ENCODE measurements at places on chromosomes 16 and 17. TPM values are rescaled to one million over a fixed set of nuclear protein-coding genes. Genes with fewer than 3 reads are reported as not detected.

- no peak for DNase-seq
Observed at GRCh38 chr16:75702242-75702641, 981 bp upstream of the DUXB start.

- no peak for DNase-seq
Observed at GRCh38 chr17:17849845-17850373, 13.1 kb upstream of the SREBF1 start.

CCDC144A gene
- total RNA-seq, result 2.6 TPM

DNA sequence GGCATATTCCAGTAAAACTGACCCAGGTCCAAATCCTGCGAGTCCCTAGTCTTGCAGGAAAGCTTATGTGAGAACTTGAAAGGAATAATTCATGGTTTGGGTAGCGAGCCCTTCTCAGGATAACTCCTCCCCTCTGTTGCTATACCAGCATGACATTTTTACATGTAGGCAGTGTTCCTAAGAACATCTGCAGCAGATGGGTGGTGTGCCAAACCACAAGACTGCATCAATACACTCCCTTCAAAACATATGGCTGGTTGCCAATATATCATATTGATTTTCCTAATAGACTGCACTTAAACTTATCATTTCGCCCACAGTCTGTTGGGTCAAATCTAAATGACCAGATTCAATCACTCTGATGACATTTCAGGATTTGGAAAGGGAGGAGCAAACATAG lies 19.9 kb downstream of the PSME3IP1 start:
- no peak for DNase-seq

DNA sequence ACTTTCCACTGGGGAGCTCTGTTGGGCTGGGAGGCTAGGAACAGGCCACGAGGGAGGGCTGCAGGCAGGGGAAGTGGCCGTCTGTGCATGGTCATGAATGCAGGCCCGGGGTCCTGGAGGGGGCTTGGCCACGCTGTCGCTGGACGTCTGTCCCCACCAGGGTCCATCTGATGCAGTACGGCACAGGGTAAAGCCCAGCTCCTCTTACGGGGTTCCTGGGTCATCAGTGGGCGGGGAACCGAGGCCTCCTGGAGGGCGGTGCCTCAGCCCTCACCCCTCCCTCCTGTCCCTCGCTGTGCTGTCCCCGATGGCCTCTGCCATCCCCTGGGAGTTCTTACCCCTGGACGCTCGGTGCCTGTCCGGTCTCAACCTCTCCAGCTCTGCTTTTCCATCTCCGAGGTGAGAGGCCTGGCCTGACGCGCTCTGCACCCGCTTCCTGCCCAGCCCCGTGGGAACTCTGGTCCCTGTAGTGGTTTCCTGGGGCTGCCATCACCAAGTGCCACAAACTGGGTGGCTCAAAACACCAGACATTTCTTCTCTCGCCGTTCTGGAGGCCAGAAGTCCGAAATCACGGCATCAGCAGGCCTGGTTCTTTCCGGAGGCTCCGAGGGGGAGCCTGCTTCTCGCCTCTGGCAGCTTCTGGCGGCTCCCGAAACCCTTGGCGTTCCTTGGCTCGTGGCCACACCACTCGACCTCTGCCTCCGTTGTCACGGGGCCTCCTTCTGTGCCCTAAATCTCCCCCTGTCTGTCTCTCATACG lies 182.8 kb downstream of the SEC14L1 start:
- no peak for DNase-seq

TBC1D3G gene
- total RNA-seq, result not detected

DNA sequence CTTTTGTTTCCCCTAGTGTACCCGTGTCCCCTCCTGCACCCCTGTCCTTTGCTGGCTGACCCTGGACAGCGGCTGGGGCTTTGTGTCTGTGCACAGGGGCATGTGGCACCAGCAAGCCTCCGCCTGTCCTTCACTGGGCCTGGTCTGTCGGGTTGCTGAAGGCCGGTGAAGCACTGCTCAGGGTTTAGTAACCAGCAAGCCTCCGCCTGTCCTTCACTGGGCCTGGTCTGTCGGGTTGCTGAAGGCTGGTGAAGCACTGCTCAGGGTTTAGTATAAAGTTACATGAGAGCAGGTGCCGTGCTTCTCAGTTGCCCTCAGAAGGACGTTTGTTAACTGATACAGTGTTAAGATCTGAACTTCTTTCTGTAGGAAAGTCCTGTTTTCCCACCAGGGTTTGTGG lies 33.8 kb downstream of the DEF8 start:
- DNase-seq, result no peak

DNA sequence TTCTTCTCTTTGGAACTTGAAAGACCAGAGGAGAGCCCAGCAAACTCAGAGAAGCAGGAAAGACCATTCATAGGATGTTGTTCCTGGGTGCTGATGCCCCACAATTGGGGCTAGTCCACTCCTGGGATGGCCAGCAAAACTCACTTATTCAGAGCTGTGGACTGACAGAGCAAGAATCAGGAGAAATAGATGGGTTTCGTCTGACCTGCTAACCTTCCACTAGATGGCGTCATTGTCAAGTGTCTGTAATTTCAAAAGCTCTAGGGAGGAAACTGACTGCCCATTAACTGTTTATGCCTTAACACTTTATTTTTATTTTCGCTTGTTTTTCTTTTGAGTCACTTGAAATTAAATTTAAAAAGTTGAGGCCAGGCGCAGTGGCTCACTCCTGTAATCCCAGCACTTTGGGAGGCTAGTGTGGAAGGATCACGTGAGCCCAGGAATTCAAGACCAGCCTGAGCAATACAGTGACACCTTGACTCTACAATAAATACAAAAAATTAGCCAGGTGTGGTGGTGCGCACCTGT lies 28.7 kb upstream of the MILR1 start:
- peak; percentile 52 for DNase-seq

GRCh38 chr17:4476017-4476416 lies 22.7 kb upstream of the SPNS2 start:
- DNase-seq, result no peak

ADAP2 gene
- 0.11 TPM for total RNA-seq

- DNase-seq, result peak; percentile 27
Observed at GRCh38 chr16:69709456-69710084, 16.8 kb downstream of the NQO1 start.

NOMO2 gene
- 327 TPM for total RNA-seq

DNA sequence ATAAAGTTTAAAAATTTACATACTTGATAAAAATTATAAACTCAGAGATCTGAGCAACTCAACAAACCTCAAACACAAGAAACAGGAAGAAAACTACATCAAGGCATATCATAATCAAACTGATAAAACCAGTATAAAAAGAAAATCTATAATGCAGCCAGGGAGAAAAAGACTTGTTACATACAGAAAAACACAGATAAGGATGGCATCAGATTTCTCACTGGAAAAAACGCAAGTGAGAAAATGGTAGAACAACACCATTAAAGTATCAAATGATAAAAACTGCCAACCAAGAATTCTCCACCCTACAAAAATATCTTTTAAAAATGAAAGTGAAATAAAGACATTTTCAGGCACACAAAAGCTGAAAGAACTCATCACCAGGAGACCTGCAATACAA lies 71.0 kb downstream of the CACNG1 start:
- no peak for DNase-seq

DNA sequence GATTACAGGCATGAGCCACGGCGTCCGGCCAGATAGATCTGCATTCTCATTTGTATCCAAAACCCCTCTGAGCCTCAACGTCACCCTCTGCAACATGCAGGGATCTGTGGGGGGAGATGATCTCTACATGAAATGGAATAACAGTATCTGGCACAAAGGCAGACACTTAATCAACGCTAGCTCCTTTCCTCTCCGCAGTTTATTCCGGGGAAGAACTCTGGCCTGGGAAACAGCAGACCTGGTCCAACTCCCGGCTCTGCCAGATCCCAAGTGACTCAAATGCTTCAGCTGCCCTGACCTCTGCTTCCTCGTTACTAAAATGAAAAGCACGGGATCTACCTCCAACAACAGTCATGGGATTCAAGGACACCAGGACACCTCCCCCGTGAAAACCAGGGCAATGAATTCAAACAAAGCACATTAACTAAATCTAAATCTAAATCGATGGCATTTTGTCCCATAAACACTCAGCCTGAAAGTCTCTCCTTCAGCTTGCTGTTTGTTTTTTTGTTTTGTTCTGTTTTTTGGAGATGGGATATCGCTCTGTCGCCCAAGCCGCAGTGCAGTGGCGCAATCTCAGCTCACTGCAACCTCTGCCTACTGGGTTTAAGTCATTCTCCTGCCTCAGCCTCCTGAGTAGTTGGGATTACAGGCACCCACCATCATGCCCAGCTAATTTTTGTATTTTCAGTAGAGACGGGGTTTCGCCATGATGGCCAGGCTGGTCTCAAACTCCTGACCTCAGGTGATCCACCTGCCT lies 78.2 kb downstream of the NXN start:
- DNase-seq, result peak; percentile 52

GRCh38 chr16:85162478-85163277 lies 50.4 kb upstream of the CIBAR2 start:
- DNase-seq, result no peak

MYLK3 gene
- 0.04 TPM for total RNA-seq

CNTNAP1 gene
- 30.9 TPM for total RNA-seq

DNA sequence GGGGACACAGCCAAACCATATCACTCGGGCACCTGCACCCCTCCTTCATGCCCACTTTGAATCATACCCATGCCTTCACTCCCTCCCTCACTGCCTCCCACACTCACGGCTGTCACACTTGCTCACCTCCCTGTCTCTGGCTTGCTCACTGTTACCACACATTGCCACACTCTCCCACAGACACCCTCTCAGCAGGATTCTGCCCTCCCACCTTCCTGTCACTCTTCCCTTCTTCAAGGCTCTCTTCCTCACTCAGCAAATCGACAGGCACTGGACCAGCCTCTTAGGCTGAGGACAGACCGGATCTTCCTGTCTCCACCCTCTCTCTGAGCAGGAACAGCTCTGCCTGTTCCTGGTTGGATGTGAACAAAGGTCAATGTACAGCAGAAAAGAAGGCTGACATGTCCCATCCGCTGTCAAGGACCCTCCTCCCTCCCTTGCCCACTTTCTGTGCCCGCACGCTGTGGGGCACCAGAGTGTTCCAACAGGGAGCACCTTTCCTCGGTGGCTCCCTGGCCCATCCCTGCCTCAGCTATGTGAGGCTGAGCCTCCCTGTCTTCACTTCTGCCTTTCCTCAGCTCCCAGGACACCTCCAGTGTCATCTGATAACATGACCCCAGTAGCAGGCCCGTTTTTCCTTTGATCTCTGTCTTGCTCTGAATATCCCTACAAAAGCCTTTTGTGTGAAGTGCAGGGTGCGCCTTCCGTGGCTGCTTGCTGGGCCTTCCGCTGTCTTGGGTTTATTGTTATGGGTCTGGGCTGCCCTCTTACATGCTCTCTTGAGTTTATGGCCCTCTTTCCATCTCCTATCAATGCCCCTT lies 47.0 kb downstream of the CCDC182 start:
- no peak for DNase-seq

All from pulmonary artery endothelial cell (primary cell).